ENCODE measurements at places on chromosomes 1 and 21.

DNA sequence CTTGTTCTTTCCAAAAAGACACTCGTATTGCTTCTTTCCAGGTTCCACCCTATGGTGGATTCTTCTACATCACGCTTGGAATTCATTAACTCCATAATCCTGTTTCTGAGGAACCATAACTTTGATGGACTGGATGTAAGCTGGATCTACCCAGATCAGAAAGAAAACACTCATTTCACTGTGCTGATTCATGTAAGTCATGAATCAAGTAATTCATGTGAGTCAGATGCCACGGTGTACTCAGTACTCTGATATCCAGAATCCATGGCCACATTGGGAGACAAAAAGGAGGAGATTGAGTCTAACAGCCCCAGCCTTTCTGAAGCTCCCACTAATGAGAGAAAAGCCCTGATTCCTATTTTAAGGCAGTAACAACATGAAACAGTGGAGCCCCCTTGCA lies 7.4 kb downstream of the CHI3L2 start:
- DNase-seq: no peak

- DNase-seq: no peak
Measured at GRCh38 chr1:55056632-55056992, 17.3 kb downstream of the PCSK9 start.

DNA sequence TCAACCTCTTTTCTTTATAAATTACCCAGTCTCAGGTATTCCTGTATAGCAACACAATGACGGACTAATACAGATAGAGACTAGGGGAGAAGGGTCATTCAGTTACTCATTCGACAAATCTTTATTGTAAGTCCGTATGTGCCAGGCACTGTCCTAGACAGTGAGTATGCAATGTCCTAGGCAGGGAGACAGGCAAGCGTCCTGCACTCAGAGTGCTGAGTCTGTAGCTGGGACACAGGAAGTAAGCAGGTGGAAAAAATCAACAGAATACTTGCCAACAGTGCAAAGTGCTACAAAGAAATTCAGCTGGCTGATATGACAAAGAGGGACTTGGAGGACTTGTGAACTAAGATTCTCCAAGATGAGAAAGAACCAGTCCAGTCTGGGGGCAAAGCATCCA lies 92.2 kb upstream of the ZBTB40 start:
- DNase-seq: no peak

DNA sequence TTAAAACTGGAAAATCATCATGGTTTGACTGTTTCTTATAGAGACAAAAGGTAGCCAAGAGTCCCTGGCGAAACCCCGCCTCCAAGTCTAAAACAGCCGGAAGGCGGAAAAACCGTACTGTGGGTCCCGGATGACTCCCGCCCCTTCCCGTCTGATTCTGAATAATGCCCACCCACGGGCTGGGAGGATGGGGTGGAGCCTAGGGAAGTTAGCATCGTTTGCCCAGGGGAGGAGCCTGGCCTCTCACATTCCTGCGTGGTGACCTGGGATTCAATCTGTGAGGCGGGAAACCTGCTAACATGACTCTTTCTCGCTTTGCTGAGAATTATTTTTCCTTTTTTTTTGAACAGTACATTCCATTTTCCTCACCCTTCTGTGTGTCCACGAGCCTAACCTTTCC lies 124.9 kb downstream of the KCNK1 start:
- DNase-seq: no peak

DNA sequence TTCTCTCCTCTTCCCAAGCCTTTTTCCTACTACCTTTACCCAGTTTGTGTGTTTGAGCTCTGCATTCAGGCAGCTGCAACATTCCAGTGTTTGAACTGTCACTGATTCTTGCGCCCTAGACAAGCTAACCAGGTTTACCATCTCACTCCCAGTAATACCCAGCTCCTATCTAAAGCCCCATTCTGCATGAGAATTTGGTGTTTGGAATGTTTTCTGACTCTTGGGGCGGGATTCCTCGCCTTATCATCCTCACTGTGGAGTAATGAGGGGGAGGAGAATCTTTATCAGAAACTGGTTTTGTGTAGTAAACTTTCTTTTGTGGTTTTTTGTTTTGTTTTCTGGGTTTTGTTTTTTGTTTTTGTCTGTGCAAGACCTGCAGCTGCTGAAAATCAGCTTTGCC lies 36.5 kb downstream of the NCF2 start:
- DNase-seq: no peak

- DNase-seq: no peak
Measured at GRCh38 chr1:67675800-67676199, 9.2 kb upstream of the GADD45A start.

All from activated CD4-positive, alpha-beta T cell treated with anti-CD3 and anti-CD28 coated beads for 4 hours (primary cell).